ENCODE measurements at places on chromosomes 1 and 21.

DNA sequence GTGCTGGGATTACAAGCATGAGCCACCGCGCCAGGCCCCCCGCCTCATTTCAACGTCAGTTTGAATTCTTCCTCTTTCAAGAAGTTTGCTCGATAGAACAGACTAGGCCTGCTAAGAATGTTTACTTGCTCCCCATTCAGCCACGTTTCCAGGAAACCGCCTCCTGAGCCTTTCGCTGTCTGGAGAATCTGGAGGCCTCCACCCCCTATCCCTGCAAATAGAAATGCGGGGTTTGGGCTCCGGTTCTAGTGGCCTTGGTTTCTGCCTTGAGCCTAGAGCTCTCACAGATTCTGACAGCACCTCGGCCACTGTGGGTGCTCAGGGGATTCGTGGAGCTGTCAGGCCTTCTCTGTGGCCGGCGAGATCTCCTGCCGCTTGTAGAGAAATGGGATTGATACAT, 84.3 kb downstream of the UBIAD1 start:
- no peak for DNase-seq

DNA sequence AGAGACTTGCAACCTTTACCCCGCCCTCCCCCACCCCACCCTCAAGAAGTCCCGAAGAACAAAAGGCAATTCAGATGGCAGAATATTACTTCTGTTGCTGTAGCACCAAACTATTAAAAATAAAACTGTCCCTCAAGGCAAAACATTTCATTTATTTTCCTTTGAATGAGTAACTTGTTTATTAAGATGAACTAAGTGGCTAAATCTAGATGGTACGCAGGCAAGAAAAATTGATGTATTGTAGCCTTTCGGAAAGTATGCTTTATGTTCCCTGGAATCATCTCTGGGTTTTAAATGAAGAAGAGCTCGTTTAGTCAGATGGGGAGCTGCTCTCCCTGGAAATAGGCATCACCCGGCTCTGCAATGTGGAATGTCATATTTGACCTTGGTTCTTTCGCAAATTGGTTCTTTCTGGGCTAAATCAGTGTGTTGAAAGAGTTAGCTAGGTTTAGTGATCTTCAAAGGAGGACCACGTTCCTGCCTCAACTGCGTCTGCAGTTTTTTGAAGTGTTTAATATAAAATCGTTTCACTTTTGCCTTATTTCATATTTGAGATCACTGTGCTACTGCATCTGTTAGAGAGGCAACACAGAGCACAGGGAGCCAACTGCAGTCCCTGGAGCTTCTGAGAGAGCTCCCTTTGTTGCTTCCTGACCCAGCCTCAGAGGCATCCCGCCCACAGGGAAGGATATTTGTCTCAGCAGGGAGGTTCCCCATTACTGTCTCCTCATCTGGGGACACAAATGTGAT, 61.8 kb downstream of the KIF26B start:
- DNase-seq, result no peak

DNA sequence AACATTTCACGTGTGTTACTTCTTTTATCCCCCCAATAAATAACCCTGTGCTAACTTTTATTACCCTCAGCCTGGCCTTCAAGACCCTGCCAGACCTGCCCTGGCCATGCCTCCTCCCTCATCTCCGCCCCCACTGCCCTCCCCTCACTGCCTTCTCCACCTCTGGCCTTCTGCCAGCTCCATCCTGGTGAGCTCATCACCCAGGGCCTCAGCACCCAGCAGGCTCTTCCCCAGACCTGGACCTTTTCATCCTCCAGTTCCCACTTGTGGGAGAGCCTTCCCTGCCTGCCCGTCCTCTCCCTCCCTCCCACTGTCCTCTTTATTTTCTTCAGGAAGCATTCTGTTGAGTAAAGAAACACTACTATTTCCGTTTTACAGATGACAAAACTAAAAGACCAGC, 72.0 kb downstream of the SLC66A1 start:
- no peak for DNase-seq

DNA sequence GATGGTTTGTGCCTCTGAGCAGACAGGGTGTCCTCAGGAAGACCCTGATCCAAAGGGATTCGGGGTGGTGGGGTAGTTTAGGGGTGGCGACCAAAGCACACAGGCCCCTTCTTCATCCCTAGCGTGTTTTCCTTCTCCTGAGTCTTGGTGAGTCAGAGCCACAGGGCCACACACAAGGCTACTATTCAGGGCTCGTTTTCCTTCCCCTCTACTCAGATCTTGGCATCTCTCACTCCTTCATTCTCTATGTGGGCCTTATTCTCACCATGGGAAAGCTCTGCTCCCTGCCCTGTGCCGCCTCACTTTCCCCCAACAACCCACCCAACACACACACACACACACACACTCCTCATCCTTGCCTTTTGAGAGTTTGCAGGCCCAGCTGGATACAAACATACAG, 43.6 kb upstream of the WNT2B start:
- no peak for DNase-seq

GRCh38 chr1:28917757-28918118, 3.4 kb downstream of the EPB41 start:
- no peak for DNase-seq

DNA sequence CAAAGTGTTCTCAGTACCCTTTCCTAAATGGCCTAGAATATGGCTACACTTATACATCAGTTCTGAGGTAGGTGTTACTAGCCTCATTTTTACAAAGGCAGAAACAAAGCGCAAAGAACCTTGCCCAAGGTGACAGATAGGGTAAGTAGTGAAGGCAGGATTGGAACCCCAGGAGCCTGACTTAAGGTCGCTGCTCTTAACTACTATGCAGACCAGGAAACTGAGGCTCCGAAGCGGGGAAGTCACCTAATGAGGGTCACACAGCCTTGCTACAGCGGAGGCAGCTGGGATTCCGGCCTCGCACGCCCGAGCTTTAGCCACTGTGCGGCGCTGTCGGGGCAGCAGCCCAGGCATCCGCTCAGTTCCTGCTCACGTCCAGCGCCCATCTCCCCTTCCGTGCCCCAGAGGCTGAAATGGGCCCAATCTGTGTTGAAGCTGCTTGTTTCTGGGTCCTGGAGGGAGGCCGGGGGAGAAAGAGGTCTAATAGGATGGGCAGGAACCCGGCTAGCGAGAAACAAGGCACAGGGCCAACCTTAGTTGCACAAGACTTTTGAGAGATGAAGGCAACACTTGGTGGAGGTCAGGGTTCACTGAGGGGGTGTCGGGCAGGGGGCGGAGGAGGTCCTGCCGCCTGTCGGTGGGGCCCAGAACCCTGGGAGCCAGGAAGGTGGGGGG, 1.4 kb upstream of the FOXD2 start:
- peak; percentile 72 for DNase-seq

DNA sequence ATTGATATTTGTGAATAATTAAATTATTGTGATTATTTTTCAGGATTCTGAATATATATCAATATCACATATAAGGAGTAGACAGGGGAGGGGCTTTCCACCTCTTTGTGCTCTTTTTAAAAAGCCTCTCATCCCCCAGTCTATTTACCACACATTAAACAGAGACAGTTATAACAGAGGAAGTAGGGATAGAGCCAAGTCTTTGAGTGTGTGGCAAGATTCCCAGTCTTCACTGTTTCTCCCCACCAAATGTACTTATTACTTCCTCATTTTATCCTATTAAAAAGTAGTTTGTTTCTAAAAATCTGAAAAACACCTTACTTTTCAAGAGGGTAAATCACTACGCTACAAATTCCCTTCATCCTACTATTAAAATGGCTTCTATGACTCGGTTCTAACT, 46.7 kb downstream of the EPS15 start:
- DNase-seq, result no peak

GRCh38 chr1:24266398-24266941, 52.7 kb upstream of the GRHL3 start:
- no peak for DNase-seq

- no peak for DNase-seq
Measured at GRCh38 chr1:3171761-3172160, 102.8 kb downstream of the PRDM16 start.

GRCh38 chr1:175040324-175040879, 17.2 kb upstream of the MRPS14 start:
- DNase-seq, result no peak

DNA sequence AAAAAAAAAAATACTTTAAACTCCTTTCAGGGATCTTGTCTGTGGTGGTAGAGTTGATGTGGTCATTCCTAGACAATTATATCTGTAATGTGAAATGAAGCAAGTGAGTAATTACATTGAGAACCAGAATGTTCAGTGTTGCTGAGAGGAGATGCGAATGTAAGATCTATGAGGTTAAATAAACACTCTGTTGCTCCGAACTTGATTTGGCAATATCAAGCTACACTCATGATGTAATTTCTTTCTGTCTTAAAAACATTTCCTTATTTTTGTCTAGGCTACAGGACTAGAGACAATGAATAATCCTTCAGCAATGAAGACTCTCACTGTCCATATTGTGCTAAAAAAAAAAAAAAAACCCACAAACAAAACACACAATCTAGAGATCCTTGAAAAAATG, 63.1 kb upstream of the IGSF5 start:
- DNase-seq, result no peak

- DNase-seq, result no peak
Measured at GRCh38 chr21:26683996-26684395, 110.9 kb upstream of the CYYR1 start.

DNA sequence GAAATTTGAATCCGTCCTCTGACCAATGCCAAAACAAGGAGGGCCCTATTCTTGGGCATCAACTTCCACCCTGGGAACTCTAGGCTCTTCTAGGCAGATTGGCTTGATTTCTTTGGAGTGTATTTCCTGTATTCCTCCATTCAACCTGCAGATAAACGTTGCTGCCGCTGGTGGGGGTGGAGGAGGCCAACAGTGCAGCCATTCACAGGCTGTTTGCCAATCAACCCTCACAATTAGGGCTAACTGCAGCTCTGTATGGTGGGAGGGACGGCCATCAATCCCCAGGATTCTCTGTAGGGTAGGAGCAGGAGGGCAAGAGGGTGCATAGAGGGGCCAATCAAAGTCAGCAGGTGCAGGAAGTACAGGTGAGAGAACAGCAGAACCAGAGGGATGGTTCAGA, 273.1 kb upstream of the PROX1 start:
- DNase-seq, result no peak

DNA sequence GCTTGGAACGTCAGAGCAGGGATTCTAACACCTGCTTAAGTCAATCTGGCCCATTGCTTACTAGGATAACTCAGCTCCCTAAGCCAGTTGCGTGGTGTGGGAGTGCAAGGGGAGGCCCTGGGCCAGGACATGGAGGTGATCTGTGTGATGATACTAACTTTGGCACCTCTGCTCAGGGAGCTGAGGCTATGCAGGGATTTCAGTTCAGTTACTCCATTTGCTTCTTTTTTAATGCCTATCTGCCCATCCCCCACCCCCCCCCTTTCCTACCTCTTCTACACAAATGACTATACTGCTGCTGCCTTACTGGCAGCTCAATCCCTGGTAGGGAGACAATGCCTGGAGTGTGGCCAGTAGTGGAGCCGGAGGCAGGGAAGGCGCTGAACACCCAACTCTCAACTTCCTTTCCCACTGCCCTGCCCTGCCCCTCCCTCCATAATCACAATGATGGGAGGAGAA, 19.5 kb downstream of the INKA2 start:
- no peak for DNase-seq

- no peak for DNase-seq
Measured at GRCh38 chr1:67788904-67789303, 44.4 kb downstream of the GNG12 start.

DNA sequence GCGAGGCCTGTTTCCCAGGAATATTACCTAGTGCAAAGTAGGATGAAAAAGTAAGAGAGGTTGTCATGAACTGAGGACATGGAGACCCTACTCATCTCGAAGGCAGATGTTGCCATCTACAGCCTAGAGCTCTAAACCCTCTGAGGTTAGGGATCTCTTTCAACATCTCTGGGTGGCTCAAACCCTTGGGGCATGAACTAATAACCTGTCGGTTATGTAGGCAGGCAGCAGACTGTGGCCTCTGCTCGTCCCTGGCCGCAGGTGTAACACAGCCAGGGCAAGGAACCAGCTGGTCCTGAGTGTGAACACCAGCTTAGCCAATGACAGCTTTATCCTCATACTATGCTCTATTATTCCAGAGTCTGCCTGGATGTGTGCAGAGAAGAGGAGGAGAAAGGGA, 13.2 kb downstream of the CAPZB start:
- no peak for DNase-seq

- DNase-seq, result no peak
Measured at GRCh38 chr1:41619511-41620364, 135.3 kb upstream of the EDN2 start.

GRCh38 chr1:57112148-57112547, 146.3 kb upstream of the C8B start:
- no peak for DNase-seq

GRCh38 chr1:112501810-112502641, 6.7 kb upstream of the WNT2B start:
- DNase-seq, result peak; percentile 40

DNA sequence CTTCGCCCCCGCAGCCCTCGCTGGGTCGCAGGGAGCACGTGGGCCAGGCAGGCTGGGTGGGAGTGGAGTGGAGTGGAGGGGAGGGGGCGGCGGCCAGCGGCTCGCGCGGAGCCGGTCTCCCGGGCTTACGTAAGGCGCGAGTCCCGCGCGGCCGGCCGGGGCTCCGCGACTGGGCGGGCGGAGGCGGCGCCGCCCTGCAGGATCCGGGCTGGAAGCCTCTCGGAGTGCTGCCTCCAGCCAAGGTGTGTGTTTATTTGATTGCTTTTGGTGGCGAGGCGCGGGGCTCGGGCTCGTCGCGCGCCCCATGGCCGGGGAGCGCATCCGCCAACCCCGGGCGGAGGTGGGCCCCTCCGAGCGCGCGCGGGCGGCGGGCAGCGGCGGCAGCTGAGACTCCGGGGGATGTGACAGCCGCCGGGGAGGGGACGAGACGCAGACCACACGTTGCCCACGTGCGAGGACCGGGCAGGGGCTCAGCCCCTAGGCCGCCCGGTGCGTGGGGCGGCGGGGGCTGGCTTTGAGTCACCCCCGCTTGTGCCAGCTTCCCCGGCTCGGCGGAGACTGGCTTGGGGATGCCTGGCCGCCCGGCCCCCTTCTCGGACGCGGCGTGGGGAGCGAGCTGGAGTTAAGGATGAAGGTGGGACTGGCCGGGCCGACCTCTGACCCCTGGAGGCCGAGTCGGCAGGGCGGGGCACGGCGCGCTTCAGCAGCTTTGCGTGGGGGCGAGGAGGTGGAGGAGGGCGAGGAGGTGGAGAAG, 402 bp upstream of the AK4 start:
- no peak for DNase-seq

- no peak for DNase-seq
Measured at GRCh38 chr21:33993286-33994231, 78.0 kb upstream of the ATP5PO start.

- DNase-seq, result no peak
Measured at GRCh38 chr1:176066709-176067108, 140.4 kb downstream of the COP1 start.

DNA sequence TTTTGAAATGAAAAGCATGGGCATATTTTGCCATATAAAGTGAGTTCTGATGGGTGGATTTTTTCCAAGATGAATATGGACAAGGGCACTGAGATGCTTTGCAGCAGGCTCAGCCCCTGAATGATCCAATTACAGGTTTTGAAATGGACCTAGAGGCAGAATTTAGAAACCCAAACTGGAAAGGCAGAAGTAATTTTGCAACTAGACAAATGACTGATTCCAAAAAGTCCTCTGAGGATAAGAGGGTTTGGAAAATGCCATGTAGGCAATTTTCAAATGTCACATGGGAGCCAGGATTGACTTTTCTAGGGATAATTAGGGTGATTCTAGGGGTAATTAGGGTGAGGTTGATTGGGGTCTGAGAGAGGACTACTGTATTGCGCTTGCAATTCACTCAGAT, 148.9 kb upstream of the ZNF648 start:
- no peak for DNase-seq
